NCI-H2227 treated with DMSO at 0.1 percent for 48 hours (cell line): ENCODE measurements at places on chromosomes 13 and 19.

DNA sequence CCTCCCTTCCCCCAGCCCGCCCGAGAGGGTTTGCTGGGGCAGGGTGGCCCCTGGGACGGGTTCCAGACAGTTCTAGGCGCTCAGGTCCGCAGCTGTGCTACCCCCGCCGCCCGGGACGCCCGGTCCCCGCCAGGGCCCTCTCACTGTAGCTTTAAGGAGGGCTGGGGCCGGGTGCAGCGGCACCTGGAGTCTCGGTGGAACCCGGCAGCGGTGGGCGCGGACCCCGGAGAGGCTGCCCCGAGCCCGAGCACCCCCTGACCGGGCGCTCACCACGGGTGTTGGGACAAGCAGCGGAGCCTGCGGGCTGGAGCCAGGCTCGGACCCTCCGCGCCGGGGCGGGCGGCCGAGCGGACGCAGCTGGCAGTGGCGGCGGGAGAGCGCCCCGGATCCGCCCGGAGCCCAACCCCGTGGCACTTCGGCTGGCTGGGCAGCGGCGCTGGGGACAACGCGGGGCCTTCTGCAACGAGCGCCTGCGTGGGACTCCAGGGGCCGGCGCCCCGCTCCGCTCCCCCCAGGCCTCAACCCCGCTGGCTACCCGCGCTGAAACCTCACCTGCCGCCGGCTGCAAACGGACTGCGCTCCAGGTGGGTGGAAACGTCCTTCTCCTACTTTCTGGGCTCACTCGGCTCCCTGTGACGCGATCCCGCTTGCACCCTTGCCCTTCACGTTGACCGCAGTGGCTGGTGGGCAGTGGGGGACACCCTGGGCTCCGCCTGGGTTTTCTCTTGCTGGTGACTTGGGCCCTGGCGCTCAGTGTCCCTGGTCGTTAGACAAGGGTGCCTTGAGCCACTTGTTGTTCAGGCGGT, 81.1 kb downstream of the ZNF429 start:
- no peak for DNase-seq

DNA sequence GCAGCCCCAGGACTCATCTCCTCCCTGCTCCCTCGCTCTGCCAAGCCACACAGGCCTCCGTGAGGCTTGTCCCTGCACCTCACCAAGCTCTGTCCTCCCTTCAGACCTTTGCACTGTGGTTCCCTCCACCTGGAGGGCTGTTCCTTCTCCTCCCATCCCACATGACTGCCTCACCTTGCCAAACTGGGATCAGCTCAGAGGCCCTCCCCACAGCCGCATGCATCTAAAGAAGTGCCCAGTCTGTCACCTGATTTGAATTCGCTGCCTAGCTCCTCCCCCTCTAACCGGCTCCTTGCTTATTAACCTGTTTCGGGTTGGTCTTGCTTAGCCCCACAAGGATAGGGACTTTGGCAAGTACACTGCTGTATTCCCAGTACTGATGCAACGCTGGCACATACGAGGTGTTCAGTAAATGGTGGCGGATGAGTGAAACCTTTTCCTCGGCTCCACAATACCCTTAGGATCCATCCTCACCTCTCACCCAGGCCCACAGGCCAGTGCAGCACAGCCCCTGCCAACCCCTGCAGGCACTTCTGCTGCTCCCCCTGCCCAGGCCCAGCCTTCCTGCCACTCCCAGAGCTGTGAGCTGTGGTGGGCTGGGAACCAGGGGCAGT, 4.4 kb downstream of the AKT2 start:
- DNase-seq = no peak

GRCh38 chr19:308471-309205, 17.4 kb upstream of the PLPP2 start:
- DNase-seq = no peak

DNA sequence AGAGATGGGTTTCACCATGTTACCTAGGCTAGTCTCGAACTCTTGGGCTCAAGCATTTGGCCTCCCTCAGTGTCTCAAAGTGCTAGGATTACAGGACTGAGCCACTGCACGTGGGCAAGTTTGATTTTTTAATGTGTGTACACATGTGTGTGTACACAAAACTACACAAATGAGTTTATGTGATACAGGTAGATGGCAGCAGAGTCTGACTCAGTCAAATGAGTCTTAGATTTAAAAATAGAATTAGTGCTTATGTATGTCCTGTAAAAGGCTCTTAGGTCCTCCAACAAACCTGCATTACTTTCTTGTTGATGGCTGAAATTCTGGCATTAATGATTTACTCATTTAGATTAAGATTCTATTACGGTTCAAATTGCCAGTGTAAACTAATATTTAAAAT, 293.7 kb downstream of the PCDH17 start:
- DNase-seq = no peak

- no peak for DNase-seq
Observed at GRCh38 chr19:36401475-36401874, 17.0 kb downstream of the ZFP82 start.

DNA sequence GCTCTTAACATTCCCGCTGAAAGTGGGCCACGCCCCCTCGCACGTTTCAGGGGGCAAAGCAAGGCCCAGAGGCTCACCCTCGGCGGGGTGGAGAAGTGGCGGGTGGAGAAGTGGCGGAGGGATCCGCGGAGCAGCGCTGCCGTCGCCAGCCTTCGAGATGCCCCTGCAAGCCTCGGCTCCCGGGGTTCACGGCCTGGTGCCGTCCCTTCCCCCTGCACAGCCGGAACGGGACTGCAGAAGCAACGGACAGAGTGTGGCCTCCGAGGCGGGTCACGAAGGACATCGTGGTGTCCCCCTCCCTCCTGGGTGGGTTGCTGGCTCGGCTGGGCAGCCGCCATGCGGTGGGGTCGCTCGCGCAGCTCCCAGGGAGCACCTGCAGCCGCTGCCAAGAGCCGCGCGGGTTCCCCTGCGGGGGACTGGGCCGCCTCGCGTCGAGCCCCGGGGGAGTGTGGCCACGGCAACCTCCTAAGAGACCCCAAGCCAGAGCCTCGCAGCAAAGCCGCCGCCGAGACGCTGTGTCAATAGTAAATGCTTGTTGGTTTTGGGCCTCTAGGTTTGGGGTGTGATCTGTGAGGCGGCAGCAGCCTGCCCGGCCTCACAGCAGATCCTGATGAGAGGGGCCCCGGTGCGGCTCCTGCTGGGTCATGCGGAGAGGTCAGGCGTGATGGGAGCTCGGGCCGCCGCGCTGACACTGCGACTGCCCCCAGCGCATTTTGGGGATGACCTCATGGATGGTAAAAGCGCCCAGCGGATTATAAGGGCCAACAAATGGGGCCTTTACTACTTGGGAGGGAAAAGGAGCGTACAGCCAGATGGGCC, 5.5 kb downstream of the TPGS1 start:
- DNase-seq = no peak

GRCh38 chr19:54017261-54017660, 25.8 kb downstream of the CACNG6 start:
- DNase-seq = no peak

DNA sequence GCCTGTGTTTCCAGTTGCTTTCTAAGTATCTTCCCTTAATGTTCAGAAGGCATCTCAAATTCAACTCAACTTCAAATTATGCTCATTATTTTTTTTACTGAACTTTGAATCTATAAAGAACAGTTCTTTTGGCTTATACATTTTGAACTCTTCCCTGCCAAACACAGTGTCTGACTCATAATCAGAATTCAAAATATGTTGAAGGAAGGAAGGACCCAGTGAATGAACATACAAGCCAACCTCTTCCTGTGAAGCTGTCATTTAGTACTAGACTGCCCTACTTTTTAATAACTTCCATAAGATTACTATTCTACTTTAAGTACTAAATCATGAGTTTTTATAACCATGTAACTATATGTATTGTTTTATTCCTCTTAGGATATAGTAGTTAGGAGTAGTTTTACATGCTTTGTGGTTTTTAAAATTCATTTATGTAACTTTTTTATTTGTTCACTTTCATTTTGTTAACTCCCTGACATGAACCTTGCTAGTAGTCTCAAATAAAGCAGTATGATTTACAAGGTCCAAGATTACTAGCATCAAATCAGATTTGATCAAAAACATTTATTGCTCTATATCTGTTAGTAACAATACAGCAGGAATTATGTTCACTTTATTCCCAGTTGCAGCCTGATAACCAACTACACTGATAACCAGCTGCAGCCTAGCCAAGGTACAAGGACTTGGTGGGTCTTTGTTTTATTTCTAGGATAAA, 6.4 kb downstream of the NUDT15 start:
- no peak for DNase-seq

DNA sequence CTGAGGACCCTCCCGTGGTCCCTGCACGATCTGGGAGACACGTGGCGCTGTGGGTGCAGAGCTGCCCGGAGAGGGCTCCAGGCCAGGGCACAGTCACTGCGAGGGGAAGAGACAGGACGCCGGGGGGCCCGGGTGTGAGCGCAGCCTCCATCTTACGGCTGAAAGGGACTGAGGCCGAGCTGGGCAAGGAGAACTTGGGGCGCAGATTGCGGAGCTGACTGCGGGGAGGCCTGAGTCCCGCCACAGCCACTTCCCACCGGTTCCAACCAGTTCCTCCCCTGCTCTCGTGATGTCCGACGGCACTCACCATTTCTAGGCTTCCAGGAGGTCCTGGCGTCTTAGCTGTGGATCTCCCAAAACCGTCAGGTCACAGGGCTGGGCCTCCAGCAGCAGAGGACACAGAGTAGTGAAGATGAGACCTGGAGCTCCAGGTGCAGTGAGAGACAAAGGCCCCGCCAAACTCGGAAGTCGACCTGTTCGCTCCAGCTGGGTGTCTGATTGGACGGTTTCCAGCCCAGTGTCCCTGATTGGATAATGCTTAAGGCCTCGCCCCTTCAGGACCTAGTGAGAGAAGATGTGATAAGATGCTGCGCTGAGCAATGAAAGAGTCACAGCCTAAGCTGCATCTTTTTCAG, 4.8 kb upstream of the ZNF253 start:
- DNase-seq = no peak

DNA sequence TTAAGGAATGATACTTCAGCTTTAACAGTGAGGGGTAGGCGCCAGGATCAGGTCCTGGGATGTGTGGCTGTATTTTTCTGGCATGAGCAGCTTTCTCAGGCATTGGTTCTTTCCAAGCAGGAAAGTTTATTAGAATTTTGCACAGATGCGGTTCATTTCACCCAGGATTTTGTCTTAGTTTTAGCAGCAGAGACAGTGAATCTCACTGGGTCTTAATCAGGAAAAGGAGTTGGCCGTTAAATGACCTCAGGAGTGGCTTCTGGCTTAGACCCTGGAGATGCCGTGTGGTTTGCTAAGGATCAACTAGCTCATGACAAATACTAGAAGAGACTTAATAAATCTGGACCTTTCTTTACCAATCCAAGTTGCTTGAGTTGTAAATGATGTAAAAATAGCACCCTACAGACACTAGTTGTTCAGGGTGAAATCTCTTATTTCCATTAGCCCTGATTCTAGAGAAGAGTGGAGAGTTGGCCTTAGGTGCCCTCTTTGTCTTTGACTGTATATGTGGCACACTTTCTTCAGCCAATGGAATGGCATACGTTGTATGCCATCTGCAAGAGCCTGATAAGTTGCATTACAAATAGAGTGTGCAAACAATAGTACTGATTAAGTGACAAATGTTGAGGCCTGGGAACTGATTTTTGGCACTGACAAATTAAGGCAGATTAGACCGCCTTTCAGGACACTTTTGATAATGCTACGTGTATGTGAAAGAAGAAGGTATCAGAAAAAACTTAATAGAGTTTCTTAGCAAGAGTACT, 34.0 kb downstream of the LRCH1 start:
- no peak for DNase-seq

DNA sequence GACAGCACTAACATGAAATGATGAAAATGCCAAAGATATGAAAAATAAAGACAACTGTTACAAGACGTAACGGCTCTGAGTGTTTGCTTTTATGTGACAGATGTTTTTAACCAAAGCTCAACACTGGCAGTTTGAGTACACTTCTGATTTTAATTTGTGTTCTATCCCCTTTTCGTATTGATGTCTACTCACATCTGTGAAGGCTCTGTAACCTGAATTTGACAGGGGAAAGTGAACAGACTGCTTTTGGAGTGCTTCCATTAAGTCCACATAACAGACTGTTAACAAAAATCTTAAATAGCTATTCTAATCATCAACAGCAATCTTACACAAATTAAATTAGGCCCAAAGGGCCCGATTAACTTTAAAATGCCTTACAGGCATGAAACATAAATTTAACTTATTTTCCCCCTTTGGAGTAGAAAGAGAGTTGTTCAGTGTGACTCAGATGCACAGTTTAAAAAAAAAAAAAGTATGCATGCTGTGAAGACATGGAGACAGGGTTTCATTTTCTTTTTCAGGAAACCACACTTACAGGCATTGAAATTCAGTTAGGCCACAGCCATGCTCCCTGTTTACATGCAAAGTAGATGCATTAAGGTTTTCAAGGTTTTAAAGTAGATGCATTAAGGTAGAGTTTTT, 16.3 kb upstream of the RNASEH2B start:
- DNase-seq = no peak

GRCh38 chr13:101775267-101775666, 322.8 kb downstream of the ITGBL1 start:
- no peak for DNase-seq

DNA sequence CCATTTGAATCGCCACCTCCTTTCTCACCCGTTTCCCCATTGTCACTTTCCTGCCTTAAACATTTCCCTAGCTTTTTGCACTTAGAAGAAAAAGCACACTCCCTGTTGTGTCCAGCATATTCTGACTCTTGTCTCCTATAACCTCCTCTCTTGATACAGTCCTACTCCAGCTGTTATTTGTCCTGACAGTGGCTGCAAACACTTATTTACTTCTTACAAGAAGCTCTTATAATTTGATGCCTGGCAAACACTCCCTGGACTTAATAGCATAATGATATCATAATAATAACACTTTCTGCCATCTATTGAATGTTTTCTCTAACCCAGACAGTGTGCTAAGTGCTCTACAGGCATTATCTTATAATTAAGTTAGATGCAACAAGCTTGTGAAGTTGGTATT, 76.6 kb downstream of the DGKH start:
- peak; percentile 97 for DNase-seq

GRCh38 chr19:12745166-12745897, 6.3 kb upstream of the BEST2 start:
- no peak for DNase-seq

DNA sequence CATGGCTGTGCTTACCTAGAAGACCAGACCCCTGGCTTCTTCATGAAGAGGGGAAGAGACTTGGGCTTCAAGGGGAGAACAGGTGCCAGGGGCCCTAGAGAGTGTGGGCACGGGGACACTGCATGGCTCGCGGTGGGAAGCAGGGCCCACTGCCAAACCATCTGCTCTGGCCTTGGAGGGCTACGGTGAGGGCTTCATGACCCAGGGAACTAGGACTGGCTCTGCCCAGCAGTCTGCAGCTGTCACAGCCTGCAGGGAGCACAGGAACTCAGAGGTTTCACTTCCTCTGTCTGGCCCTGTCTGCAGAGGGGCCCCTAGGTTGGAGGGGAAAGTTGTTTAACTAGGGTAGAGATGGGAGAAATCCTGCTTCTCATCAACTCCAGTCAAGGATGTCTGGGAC, 4.3 kb downstream of the ERCC1 start:
- no peak for DNase-seq

- DNase-seq = no peak
Observed at GRCh38 chr13:106230450-106230849, 305.0 kb downstream of the EFNB2 start.
